ENCODE measurements at places on chromosomes 3 and 15.

- DNase-seq = peak; percentile 83
Observed at GRCh38 chr3:44439499-44440295, 37.8 kb downstream of the ZNF445 start.

GRCh38 chr15:41020311-41020710 lies 67.0 kb downstream of the CHAC1 start:
- DNase-seq = no peak

- no peak for DNase-seq
Observed at GRCh38 chr3:99637016-99637367, 1.4 kb upstream of the COL8A1 start.

GRCh38 chr3:125211523-125212090 lies 941 bp downstream of the SLC12A8 start:
- no peak for DNase-seq

DNA sequence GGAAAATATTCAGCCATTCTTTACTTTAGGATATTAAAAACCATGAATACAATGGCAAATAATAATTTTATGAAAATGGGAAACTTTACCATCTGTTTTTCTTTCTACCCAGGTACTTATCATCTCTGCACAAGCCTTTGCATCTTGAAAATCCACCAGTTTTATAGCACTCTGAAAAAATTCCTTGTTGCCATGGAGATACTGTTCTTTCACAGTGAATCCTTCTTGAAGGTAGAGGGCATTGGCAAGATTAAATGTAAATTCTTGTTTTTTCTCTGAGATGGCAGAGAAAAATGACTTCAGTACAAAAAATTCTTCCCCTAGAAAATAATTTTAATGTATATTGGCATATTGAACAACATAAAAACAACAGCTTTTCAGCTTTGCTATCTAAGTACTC lies 6.9 kb downstream of the SERPINI2 start:
- DNase-seq = no peak

DNA sequence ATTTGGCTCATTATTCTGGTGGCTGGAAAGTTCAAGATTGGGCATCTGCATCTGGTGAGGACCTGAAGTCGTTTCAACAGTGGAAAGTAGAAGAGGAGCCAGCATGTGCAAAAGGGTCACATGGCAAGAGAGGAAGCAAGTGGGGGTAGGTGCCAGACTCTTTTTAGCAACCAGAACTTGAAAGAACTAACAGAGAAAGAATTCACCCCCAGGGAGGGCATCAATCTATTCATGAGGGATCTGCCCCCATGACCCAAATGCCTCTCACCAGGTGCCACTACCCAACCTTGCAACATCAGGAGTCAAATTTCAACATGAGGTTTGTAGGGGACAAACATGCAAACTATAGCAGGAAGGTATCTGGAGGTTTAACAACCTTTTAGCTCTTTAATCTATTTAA lies 10.3 kb upstream of the RYK start:
- DNase-seq = no peak

GRCh38 chr15:29101491-29101890 lies 168.1 kb downstream of the NSMCE3 start:
- no peak for DNase-seq

GRCh38 chr15:100172356-100173024 lies 169.3 kb downstream of the ADAMTS17 start:
- DNase-seq = no peak

DNA sequence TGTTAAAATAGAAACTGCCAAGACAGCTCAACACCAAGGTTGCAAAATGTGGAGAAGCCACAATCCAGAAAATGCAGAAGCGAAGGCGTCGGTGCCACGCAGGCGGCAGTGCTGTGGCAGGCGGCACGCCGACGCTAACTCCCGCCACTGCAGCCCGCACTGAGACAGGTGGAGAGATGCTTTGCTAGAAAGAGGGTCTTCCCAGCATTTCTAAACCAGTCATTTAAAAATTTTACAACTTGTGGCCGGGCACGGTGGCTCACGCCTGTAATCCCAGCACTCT lies 23.2 kb downstream of the CYFIP1 start:
- no peak for DNase-seq

DNA sequence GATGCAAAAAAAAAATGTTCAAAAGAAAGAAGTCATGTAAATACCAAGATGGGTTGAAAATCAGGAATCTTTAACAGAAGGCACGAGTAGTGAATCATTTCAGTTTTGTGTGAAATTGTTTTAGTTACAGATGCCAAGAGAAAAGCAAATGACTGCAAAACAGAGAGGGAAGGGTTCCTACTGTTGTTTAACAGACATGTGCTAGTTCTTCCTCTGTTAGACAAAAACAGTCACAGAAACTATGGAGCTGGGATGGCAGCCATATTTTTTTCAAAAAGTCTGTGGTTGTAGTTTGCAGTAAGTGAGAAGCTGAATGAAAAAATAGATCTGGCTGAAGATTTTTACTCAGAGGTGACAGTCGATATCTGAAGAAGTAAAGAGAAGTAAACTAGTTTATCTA lies 511.9 kb downstream of the ZIC1 start:
- no peak for DNase-seq

GRCh38 chr3:173221010-173221409 lies 80.0 kb upstream of the SPATA16 start:
- DNase-seq = no peak

- DNase-seq = no peak
Observed at GRCh38 chr3:149588909-149589308, 68.9 kb downstream of the WWTR1 start.

GRCh38 chr3:39542588-39542988 lies 75.1 kb downstream of the MOBP start:
- DNase-seq = no peak

- DNase-seq = no peak
Observed at GRCh38 chr3:40414270-40414669, 27.3 kb downstream of the ENTPD3 start.

DNA sequence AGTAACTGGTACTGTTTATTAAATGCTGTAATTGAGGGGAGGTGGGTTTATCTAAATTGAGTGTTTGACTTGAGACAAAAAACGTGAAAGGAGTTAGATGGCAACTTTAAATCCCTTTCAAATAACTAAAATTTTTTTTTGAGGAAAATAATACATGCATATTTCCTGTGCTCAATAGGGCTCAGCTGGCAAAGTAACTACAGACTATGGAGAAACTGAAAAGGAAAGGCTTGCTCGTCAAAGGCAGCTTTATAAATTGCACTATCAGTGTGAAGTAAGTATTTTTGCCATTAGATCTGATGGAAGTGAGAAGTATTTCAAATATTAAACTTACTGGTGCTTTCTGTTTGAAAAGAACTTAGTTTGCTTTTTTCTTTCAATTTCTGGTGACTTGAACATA lies 72.2 kb downstream of the DZIP3 start:
- no peak for DNase-seq

DNA sequence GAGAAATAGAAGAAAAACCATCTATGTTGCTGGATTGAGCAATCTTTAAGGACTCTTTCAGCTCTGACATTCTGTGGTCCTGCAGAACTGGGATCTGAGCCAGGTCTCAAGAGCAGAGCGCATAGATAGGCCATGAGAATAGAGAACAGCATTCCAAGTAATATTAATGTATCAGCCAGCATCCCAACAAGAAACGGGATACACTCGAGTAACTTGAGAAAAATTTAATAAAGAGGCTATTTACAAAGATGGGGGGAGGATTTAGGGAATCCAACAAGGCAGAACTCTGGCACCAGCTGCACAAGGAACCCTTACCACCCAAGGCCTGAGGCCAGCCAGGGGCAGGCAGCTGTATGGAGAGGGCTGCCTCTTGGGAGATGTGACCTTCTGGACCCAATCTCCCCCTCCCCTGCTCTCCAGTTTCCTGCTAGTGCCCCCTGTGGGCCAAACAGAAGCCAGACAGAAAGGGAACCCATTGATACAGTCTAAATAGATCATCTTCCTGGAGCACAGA lies 8.2 kb downstream of the TMOD2 start:
- no peak for DNase-seq

DNA sequence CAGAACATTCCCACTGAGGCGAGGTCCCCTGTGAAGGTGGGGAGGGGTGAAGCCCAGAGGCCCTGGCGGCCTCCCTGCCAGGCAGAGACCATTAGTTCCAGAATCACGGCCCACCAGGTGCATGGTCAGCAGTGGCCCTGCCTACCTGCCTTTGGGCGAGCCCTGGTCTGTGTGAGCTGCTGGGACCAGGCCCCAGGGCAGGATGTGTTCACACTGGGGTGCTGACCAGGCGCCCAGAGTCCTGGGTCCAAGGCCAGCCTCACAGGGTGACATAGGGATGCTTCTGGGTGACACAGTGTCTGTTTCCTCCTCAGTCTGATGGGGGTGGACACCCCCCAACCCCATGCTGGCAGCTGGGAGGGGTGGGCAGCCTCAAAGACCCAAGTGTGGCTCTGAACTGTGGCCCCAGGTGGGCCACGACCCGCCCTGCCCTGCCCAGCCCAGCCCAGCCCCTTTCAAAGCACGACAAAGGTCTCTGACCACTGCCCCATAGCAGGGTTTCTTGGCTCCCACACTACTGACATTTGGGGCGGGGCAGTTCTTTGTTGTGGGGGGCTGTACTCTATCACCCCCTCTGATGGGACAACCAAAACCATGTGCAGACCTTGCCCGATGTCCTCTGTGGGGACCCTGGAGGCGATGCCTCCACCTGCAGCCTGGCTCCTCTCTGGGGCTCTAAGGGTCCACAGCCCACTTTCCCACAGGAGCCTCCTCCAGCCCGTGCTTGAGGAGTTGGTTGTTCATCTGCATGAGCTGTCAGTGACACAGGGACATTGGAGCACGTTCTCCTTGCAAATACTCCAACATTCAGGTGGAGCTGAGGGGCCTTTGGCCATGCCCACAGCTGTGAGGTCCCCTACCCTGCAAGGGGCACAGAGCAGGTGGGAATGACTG lies 44.8 kb upstream of the SLC41A3 start:
- no peak for DNase-seq

DNA sequence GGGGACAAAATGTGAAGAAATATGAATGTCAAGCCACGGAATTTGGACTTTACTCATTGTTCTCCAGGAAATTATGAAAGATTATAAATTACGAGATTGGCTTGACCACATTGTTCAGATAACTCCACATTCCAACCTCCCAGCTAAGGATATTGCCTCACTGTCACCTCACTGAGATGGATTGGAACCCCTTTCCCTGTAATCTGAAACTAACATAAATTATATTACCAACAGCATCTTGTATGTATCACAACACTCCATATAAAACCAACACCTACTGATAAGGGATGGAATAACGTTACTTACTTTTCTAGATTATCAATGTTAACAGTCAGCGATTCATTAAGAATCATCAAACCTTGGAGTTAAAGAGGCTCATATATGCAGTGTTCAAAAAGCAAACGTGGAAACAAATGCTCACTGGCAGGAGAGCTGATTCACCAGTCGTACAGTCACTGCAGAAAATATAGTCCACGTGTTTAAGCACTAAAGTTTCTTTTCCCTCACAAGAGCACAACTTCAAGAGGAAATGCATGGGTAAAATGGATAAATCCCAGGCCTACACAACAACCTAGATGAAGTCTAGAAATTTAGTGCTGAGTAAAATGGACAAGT lies 451.5 kb downstream of the FGF12 start:
- no peak for DNase-seq

DNA sequence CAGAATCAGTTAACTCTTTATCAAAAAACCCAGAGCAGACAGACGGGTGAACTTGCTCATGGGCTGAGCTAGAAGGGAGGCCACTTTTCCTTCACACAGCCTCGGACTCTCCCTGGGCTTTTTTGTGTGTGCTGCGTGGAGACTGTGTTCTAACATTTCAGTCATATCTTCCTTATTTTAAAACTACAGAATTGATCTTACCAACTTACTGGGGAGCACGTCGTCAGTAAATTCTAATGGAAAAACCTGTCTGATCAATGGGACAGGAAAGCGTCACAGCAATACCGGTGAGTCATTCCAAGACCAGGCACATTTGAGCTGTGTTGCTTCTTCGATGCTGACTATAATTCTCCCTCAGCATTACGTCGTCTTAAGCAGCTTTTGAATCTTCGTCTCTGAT lies 145.1 kb downstream of the LPP start:
- DNase-seq = no peak

DNA sequence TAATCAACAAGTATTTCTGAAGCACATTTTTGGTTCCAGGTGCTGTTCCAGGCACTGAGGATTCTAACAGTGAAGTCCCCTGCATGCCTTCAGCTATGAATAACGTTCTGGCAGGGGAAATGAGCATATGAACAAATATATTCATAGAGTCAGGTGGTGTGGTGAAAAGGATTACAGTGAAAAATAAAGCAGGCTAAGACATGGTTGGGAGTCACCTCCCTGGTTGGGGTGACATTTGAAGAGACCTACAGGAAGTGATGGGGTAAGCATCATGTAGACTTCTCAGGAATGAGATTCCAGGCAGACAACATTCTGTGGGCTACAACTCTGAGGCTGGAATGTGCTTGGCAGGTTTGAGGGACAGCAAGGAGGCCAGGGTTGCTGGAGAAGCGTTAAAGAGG lies 15.0 kb downstream of the FRMD4B start:
- no peak for DNase-seq

- no peak for DNase-seq
Observed at GRCh38 chr15:92902737-92903593, 2.8 kb downstream of the CHD2 start.

DNA sequence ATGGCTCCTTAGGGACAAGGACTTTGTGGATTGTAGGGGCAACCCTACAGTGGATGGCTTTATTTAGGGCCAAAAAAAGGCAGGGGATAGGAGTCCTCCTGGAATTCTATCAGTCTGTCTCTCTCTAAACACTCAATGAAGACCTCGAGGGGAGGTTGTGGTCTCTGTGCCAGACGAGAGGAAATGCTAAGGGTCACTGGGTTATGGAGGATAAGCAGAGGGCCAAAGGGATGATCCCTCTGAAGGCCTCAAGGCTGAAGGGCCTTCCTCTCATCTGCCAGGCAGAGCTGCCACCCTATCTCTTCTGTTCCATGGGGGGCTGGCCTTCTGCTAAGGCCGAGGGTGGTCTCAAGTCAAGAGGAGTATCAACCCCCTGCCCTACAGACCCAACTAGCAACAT lies 27.0 kb downstream of the PLXNB1 start:
- DNase-seq = no peak

DNA sequence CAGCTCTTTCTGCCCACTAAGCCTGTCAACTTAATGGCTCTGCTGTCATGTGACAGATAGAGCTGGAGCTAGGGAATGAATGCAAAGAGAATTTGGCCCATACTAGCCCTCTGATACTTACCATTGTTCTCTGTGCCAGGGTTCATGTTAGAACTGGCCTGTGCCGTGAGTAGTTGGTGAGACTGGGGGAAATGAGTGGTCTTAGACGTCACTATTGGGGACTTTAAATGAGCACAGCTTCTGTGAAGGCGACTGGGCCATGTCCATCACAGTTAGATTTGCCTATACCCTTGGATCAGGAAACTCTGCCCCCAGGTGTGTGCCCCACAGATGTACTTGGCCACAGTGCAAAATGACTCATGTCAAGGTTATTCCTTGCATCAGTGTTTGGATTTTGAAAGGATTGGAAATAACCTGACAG lies 124.9 kb downstream of the PTPRG start:
- DNase-seq = no peak

GRCh38 chr3:48851407-48851806 lies 3.7 kb upstream of the PRKAR2A start:
- no peak for DNase-seq

DNA sequence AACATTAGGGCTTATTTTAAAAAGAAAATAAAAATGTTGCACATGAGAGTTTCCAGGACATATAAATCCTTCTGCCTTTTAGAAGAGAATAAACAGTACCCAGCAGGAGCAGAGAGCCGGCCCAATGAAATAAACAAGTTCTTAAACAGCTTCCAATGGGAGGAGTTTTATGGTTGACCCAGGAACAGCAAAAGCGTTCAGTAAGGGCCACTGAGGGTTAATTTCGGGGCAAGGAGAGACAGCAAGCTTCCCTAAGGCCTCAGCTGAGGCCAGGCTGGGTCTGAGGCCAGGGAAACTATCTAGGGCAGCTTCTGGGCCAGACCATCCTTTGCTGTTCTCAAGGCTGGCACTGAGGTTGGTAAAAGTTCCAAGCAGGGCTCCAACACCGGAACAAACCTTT lies 3.4 kb downstream of the PDZRN3 start:
- no peak for DNase-seq
